ENCODE measurements at places on chromosomes 5 and 9.
A peak's percentile ranks its signal among the peaks of the same experiment; 100 is the strongest.

DNA sequence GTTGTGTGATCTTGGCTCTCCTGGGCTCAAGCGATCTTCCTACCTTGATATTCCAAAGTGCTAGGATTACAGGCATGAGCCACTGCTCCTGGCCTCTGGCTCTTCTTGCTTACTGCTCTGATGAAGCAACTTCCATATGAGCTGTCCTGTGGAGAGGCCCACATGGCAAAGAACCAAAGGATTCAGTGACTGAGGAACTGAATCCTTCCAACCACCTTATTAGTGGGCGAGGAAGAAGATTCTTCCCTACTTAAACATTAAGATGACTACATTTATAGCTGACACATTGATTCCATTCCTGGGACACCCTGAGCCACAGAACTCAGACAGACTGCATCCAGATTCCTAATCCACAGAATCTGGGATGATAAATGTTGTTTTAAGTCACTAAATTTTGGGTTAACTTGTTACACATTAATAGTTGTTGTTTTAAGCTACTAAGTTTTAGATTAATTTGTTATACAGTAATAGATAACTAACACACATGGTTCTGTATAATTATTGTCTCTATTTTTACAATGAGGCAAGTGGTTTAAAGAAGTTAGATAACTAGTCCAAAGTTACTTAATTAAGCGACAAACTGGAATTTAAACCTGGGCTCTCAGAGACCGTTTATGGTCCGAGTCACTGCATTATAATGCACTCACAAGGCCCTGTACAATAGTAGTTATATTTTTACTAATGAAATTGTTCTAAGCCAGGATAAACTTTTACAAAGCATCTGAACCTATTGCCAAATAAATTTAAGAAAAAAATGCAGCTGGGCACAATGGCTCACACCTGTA lies 16.7 kb upstream of the SLCO4C1 start:
- no peak for DNase-seq

- peak; percentile 38 for DNase-seq
These were observed 70.0 kb downstream of the KLHL3 start for GRCh38 chr5:137665678-137666460.

DNA sequence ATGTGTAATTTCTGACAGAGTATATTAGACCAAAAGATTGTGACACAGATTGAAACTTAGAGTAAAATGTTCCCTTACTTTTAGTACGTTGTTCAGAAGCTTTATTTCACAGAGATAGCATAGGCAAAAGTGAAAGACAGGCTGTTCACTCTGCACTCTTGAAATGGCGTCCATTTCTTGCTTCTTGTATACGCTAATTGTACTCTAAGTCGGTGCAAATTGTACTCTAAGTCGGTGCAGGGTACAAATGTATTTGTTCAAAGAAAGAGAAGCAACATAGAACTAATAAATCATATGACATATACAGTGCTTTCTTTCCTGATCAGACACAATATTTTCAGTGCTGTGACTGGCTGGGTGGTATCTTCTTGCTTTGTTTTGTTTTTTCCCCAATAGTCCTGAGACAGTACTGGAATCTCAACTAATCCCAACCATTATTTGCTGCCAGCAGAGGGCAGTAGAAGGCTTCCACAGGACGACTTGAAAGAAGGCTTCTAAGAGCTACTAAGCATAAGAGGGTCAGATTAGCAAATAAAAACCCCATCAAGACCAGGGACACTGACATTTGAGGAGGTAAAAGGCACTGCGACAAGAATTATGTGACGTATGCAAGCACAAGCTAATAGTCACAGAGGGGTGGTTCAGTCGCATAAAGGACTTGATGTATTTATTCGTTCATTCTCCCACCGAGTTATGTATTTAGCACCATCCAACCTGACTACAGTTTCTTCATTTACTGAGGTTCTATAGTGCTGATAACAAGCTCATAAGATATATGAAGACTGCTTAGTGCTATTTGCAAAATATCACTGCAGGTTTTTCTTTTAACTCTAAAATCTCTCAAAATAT lies 831.8 kb downstream of the TAF11L14 start:
- no peak for DNase-seq

DNA sequence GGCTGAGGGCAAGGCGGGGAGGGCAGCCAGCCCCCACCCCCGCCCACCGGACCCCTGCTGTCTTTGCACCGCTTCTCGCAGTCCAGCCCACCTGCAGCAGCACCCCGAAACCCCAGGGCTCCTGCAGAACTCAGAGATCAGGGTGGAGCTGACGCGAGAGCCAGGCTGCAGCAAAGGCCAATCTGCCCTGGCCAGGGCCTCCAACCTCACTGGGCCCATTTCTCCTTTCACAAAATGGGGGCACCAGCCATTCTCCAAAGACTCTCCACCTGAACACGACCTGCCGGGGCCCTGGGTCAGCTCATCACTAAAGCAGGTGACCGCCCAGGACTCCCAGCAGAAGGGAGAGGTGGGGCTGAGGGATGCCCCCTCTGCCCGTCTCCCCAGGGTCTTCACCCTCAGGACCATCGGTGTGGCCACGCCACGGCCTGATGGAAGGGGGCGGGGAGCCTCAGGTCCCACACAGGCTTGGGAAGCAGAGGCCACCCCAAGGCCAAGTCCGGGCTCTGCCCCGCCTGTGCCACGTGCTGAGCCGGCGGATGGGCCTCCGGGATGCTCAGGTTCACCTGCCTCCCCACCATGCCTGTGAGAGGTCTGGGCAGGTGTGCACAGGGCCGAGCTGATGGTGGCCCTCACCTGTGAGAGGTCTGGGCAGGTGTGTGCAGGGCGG lies 13.1 kb downstream of the NACC2 start:
- peak; percentile 48 for DNase-seq

GRCh38 chr9:504921-505740 lies 290.5 kb downstream of the DOCK8 start:
- no peak for DNase-seq

- DNase-seq = no peak
These were observed 101.6 kb upstream of the FSD1L start for GRCh38 chr9:105346273-105346672.

GRCh38 chr5:71695595-71695994 lies 23.5 kb upstream of the CARTPT start:
- no peak for DNase-seq

DNA sequence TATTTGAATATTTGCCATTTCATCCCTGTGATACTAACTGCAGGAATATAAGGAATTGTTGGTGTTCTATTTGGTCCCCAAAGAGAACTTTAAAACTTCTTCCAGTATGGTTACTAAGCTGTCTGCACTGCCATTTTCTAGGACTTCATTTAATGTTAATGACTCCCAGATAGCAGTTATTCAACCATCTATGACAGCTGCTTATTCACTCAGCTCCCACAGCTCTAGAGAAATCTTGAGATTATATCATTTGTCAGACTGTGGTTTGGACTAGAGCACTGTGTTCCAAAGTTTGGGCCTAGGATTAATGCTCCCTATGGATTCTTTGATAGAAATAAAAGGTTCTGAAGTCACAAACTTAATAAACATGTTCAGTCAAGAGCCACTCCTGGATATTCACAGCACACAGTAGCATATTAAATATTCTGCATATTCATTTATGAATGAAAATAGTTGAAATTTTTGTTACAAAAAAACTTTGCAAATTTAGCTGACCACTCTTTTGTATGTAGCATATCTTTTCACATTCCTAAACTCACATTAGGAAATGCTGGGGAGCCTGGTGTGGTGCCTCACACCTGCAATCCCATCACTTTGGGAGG lies 173.7 kb downstream of the NFIB start:
- DNase-seq = no peak

GRCh38 chr5:92283521-92283920 lies 900.4 kb upstream of the ARRDC3 start:
- DNase-seq = no peak

DNA sequence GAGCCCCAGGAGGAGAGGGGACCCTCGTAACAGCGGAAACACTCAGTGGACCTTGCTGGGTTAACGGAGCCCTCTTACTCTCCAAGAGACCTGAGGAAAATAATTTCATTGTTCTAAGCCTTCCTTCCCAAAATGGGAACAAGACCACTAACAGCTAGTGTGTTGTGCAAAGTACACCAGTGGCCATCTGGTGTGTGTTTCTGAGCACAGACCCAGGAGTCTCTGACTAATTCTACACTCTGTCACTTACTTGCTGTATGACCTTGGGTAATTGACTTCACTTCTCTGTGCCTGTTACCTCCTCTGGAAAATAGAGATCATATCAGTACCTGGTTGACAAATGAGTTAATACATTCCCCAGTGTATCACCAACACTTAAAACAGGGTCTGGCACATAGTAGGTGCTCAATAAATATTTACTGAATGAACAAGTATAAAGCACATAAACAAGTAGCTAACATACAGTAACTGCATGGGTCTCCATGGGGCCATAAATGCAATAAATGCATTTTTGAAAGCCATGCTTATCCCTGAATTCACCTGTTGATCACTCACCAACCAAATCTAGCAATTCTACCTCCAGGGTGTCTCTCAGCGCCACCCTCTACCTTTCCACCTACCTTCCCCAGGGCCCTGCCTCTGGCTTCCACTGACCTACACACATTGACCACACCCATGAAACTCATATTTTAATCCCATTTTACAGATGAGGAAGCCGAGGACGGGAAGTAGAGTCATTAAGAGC lies 44.7 kb upstream of the AKNA start:
- DNase-seq = no peak

- no peak for DNase-seq
These were observed 239.9 kb upstream of the SMARCA2 start for GRCh38 chr9:1775230-1775629.

- DNase-seq = no peak
These were observed 681 bp upstream of the TMEFF1 start for GRCh38 chr9:100472268-100472667.

- no peak for DNase-seq
These were observed 82.1 kb downstream of the GAPVD1 start for GRCh38 chr9:125343518-125344275.

DNA sequence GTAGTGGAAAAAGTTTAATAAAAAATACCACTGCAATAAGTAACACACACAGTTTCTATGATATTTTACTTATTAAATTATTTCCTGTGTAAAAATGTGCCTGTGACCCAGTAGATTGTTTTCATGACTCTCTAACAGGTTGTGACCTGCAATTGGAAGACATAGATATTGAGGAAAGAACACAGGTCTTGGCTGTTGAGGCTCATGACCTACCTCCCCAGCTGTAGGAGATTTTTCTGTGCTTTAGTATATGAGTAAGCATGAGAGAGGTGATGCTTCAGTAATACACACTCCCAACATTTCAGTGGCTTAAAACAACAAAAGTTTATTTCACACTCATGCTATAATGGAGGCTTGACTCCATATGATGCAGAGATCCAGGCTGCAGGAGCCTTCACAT lies 47.3 kb upstream of the TNC start:
- no peak for DNase-seq

DNA sequence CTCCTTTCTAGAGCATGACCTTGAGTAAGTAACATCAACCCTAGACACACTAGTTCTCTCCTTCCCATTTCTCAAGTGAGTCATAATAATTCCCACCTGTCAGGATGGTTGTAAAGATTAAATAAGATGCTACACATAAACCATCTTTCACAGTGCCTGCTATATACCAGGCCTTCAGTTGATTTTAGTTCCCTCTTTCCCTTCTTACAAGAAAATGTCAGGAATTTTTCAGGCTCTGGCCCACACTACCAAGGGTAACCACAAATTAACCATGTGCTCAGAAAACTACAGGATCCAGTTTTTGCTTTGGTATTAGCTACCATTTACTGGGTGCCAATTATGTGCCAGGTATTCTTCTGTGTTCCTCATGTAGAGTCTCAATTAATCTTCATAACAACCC lies 42.7 kb upstream of the RARS1 start:
- DNase-seq = no peak

GRCh38 chr9:95090023-95090791 lies 227.3 kb downstream of the FANCC start:
- no peak for DNase-seq

DNA sequence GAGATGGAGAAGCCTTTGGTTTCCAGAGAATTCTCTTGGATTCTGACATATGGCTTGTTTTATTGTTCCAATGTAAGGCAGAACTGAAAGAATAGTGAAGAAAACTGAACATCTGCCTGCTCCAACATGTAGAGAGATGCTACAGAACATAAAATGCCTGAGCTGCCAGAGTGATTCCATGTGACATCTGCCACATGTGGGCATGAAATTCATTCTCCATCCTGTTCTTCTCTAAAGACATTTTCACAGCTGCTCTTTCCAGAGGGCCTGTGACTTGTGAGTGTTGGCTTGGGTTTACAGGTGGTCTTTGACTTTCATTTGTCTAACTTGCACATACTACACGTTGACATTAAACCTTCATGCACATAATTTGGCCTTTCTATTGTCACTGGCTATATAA lies 33.7 kb upstream of the TXN start:
- no peak for DNase-seq

DNA sequence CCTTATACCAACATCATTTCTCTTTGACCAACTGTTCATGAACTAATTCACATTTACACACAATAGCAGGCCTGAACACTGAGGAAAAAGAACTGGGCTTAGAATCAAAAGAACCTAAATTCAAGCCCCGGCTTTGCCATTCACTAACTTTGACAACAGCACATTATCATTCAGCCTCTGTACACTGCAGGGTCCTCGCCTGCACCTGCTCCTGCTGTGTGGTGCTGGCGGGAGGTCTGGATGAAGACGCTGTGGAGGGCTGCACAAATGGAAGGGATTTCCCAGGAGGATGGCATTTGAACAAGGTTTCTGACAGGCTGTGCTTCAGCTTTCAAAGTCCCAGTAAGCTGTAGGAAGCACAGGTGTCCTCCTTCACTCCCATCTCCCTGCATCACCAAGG lies 151.2 kb downstream of the ZDHHC21 start:
- DNase-seq = no peak

GRCh38 chr5:135304352-135305221 lies 94.4 kb downstream of the MACROH2A1 start:
- DNase-seq = no peak

DNA sequence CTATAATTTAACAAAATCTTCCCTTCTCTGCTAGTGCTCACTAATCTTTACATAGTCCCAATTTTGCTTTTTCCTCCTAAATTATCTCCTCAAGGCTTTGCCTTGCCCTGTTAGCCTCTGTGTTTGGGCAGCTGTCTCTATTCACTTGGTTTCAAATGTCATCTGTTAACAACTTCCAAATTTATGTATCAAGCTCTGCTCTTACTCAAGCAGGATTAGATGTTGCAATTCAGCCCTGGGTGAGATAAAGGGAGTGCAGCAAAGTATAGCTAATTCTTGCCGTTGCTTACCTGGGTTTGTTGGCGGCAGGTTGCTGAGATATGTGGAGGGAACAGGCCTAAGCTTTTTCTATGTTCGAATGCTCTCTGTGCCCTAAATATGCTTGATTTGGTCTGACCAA lies 483.8 kb downstream of the DMAC1 start:
- no peak for DNase-seq
